ENCODE measurements at places on chromosomes 1 and 21. TPM values are rescaled to one million over a fixed set of nuclear protein-coding genes. Genes with fewer than 3 reads are reported as not detected.

GRCh38 chr21:45382697-45382997, 22.3 kb upstream of the COL18A1 start:
- H3K27ac ChIP-seq: no peak overlapping the region
- H3K4me1 ChIP-seq: peaks cover 23% of the 10 kb centered on the region
- no peak for DNase-seq
- H3K36me3 ChIP-seq: no peaks in the 10 kb centered on the region

GRCh38 chr1:56824271-56824670, 5.1 kb upstream of the FYB2 start:
- no peak overlapping the region for H3K27ac ChIP-seq
- H3K36me3 ChIP-seq: no peaks in the 10 kb centered on the region
- no peak for DNase-seq
- H3K4me3 ChIP-seq: no peak overlapping the region
- H3K4me1 ChIP-seq: peaks cover 16% of the 10 kb centered on the region
- H3K27me3 ChIP-seq: no peaks in the 10 kb centered on the region

The FLG2 gene
- total RNA-seq: not detected

DNA sequence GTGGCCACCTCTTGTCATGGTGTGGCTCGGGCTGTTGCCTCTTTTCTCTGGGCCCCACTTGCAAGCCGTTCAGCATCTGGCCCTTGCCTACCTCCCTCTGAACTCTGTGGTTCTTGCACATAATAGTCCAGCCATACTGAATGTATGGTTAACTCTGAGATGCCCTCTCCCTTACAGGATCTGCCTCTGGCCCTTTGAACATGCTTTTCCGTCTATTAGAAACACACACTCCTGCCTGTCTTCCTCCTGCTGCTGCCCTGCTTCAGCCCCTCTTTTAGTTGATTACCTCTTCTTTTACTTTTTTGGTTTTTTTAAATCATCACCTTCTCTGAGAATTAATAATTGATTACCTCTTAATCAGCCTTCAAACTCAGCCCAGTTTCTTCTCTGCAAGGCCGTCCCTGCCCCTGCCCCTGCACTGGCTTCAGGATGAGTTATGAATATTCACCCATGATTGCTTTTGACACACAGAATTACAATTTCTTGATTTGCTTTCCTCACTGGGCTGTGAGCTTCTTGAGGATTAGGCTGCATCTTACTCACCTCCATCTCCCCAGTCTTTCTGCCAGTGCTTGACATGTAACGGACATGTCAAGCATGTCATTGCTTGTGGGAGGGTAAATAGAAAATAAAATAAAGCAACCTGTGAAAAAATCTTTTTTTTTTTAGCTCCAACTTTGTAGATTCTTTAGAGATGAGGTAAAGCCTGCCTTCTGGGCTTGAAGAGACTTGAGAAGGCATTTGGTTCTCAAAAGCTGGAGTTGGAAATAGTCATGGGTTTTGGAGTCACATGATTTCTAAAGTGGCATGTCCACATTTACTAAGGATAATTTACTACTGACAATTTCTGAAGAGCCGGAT, 158.3 kb downstream of the PLXNA2 start:
- H3K4me1 ChIP-seq: peaks cover 32% of the 10 kb centered on the region
- no peak for DNase-seq
- no peak overlapping the region for H3K4me3 ChIP-seq
- no peaks in the 10 kb centered on the region for H3K27me3 ChIP-seq

The CD53 gene
- total RNA-seq: not detected

- H3K4me3 ChIP-seq: no peak overlapping the region
- H3K27me3 ChIP-seq: no peaks in the 10 kb centered on the region
- no peaks in the 10 kb centered on the region for H3K36me3 ChIP-seq
- peaks cover 47% of the 10 kb centered on the region for H3K4me1 ChIP-seq
- H3K27ac ChIP-seq: no peak overlapping the region
These were observed 39.8 kb upstream of the RAB4A start for GRCh38 chr1:229230893-229231753.

The NEGR1 gene
- 0.62 TPM for total RNA-seq

DNA sequence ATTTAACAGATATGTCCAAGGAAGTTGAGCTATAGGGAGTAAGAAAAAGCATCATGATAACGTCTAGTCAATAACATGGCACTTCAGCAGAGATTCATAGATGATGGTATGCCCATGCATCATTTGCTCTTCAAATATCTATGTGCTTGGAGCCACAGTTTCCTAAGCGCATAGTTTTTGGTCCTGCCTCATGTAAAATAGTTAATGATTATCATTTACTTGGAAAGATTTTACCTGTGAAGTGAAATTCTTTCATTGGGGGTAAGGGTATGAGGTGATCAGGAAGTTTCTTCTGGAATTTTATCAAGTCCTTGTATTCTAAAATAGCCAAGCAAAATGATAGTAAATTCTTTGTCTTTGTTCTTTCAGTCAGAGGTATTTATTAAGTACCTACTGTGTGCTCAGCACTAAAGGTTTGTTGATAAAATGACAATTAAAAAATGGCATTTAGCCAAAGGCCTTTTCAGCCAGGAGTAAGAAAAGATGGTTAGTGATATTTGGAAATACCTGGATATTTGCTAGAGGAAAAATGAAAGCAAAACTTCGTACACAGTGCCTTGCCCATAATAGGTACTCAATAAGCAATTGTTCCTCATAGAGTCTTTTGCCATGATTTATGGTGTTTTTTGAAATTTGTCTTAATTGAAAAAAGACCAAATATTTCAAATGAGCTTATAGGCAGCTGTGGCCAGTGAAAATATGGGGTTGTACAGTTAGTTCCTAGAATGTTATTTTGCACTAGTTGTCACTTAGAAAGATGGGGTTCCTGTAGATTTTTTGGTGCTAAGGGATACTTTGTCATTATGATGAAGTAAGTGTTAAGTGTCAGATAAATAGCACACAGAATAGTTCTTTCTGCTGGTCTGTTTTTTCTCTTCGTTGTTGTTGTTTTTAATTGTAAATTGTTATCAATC, 13.1 kb downstream of the PDIK1L start:
- no peak overlapping the region for H3K27ac ChIP-seq
- H3K36me3 ChIP-seq: no peaks in the 10 kb centered on the region
- no peak overlapping the region for H3K4me3 ChIP-seq
- DNase-seq: no peak

DNA sequence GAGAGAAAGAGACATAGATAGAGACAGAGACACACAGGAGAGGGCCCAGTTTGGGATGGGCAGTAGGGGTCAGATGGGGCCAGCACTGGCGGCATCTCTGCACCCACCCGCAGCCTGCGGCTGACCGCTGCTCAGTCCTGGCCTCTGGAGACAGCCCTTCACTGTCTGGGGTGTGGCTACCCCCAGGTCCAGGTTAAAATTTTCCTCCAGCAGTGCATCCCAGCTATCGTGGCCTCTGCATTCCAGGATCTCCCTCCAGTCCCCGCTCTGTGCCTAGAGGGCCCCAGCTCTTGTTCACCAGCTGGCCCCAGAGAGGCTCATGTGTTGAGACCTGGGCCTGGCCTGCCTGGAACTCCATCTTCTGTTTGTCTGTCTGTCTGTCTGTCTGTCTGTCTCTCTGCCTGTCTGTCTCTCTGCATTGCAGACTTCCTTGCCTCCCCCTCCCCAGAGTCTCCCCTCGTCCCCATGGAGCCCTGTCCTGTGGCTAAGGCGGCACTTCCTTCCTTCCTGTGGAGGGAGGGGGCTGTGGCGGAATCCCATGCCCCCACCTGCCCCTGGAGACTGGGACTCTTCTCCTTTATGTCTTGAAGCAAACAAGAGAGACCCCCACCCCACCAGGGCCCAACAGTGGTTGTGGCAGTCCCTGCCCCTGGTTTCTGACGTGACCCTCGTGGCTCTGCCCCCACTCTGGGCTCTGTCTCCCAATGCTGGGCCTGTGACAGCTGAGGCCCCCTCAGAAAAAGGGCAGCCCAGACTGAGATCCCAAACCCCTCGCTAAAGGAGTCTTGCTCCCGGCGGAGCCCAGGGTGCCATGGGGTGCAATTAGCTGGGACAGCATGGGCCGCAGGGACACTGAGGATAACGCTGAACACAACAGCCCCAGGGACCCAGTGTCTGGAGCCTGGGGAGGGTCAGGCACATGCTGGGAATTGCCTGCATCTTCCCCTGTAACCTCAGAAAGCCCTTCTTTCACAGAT, 241.8 kb downstream of the NPHP4 start:
- no peak overlapping the region for H3K27ac ChIP-seq
- no peak overlapping the region for H3K4me3 ChIP-seq
- no peaks in the 10 kb centered on the region for H3K36me3 ChIP-seq
- H3K27me3 ChIP-seq: no peaks in the 10 kb centered on the region
- DNase-seq: no peak

The LCK gene
- total RNA-seq: 0.32 TPM

- no peak for DNase-seq
- H3K4me1 ChIP-seq: peaks cover 54% of the 10 kb centered on the region
- H3K36me3 ChIP-seq: no peaks in the 10 kb centered on the region
- no peak overlapping the region for H3K4me3 ChIP-seq
These were observed 182.5 kb upstream of the SGIP1 start for GRCh38 chr1:66351478-66351877.

GRCh38 chr1:10508511-10508951, 33.8 kb downstream of the PEX14 start:
- H3K27me3 ChIP-seq: no peaks in the 10 kb centered on the region
- H3K4me1 ChIP-seq: peaks cover 22% of the 10 kb centered on the region
- peak; percentile 69 for DNase-seq
- H3K4me3 ChIP-seq: no peak overlapping the region

- H3K4me3 ChIP-seq: no peak overlapping the region
- H3K36me3 ChIP-seq: no peaks in the 10 kb centered on the region
- no peaks in the 10 kb centered on the region for H3K27me3 ChIP-seq
- no peak for DNase-seq
- H3K4me1 ChIP-seq: no peaks in the 10 kb centered on the region
These were observed 216.0 kb downstream of the S1PR1 start for GRCh38 chr1:101452825-101453224.

- H3K27me3 ChIP-seq: peaks cover 37% of the 10 kb centered on the region
- H3K4me3 ChIP-seq: peak overlapping the region; percentile 57
- no peaks in the 10 kb centered on the region for H3K36me3 ChIP-seq
These were observed 48.7 kb upstream of the SLC19A1 start for GRCh38 chr21:45590726-45591618.

The RNF187 gene
- total RNA-seq: 32.3 TPM

DNA sequence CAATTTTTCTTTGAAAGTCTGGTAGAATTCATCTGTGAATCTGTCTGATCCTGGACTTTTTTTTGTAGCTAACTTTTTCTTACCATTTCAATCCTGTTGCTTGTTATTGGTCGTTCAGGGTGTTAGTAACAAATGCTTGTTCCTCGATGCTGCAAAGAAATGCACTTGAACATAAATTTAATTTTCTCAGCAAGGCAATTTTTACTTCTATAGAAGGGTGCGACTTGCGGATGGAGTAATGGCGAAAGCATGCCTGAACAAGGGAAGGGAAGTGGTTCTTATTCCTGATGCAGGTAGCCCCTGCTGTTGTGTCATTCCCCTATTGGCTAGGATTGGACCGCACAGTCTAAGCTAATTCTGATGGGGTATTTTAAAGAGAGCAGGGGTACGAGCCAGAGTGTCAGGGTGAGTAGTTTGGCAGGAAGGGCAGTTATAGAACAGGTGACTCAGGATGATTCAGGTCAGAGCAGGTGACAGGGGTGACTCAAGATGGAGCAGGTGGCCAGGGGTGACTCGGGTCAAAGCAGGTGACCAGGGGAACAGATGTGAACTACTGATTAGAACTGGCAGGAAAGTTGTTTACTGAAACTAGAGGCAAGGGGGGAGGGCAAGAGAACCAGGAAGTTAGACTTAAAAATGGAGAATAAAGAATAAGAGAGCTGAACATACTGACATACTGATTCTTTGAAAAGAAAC, 40.5 kb downstream of the SERINC2 start:
- H3K4me3 ChIP-seq: no peak overlapping the region
- DNase-seq: no peak
- no peak overlapping the region for H3K27ac ChIP-seq
- H3K27me3 ChIP-seq: no peaks in the 10 kb centered on the region
- H3K4me1 ChIP-seq: peaks cover 5% of the 10 kb centered on the region

The HES3 gene
- total RNA-seq: 22.2 TPM

Measured in neural progenitor cell (in vitro differentiated cells).